Stimulated activated CD8-positive, alpha-beta memory T cell treated with anti-CD3 and anti-CD28 coated beads, Interleukin-4, amount 100 ng/mL, for 4 hours (primary cell): ENCODE measurements at places on chromosomes 2 and 18.

- DNase-seq, result no peak
Observed at GRCh38 chr2:226329180-226329579, 470.4 kb downstream of the IRS1 start.

DNA sequence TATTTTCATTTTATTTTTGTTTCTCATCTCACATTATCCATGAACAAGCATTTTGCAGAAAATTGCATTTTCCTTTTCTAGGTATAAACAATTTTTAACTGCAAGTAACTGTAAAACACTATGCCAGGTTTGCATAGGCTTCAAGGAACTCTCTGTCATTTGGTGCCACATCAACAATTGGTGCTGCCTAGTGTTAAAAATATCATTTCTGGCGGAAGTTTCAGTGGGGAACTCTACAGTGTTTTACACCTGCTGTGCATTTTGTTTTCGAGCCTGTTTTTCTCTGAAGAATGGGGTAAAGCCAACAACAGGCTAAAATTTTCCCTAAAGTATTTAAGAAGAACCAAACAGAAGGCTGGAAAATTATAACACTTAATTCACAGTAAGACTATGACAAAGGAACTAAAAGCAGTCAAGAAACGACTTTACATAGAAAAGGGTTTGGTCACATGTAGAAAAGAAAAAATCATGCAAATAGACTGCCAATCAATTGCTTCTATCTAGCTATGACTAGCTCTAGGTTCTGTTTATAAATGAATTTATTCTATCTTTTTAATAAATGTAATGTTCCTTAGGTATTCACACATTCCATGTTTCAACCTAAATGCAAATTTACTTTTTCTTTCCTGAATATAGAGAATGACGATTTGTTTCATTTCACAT, 21.4 kb upstream of the FRZB start:
- no peak for DNase-seq

- DNase-seq, result no peak
Observed at GRCh38 chr2:136135921-136136906, 18.3 kb upstream of the CXCR4 start.

GRCh38 chr2:134137182-134137611, 116.7 kb upstream of the MGAT5 start:
- no peak for DNase-seq

DNA sequence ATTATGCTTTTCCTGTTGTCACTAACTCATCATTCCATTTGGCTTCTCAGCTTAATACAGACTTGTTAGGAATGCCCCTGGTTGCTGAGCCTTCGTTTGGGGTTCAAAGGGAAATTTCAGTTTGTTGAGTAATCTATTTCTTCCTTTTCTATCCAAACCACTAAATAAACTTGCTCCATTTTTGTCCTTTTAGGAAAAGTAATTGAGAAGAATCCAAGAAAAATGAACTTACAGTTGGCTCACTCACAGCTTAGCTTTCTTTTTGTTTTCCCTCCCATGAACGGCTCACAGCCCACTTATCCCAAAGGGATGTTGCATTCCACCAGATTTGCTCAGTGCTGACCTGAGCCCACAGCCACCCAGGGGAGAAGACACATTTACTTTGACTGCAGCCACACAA, 73.9 kb downstream of the SOX11 start:
- DNase-seq, result no peak

DNA sequence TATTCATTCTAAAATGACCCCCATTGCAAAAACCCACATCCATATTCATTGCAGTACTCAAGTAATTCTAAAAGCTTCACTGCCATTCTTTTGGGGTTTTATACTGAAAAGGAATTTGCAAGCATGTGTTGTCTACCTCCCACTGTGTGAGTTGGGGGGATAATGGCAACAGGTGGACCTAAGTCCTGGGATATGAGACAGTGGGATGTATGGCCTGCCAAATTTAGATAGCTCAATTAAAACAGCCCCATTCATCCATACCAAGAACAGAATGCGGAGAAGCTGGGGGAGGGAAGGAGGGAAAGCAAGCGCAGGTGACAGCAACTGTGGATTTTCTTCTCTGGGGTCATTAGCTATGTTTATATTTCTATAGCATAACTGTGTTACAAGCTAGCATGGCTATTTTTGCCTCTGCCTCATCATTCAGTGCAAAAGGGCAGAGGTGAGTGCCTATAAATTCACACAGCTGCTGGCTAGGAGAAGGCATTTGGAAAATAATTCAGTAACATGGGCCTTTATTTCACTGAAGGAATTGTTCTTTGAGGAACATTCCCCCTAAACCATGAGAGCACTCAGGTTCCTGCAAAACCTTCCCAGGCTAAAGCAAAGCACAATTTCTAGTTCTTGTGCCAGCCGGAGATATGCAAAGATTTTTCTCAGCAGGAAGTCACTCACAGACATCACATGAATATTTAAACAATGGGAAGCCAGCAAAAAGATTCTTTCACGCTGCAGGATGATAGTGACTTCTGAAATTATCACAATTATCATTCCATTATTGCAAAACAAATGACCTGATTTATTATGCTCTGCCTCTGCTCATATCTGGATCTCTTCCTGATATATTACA, 393.9 kb upstream of the ACVR2A start:
- no peak for DNase-seq

GRCh38 chr2:9271091-9271490, 64.5 kb downstream of the ASAP2 start:
- no peak for DNase-seq

DNA sequence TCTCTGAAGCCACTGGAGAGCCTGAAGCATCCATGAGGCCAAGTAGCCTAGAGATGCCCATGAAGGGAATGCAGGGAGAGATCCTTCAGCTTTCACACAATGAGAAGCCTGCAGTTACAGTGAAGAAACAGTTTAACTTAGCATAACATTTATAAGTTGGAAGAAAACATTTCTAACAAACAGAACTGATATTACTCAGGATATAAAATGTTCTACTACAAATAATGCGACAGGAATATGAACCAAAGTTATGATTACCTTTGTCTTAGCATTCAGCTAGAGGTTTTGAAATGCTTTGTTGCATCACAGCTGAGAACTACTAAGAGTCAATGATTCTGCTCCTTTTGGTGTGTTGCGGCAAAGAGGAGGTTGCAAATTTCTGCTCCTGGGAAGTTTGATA, 6.9 kb upstream of the KYNU start:
- DNase-seq, result no peak

- no peak for DNase-seq
Observed at GRCh38 chr2:85353876-85354285, 447 bp downstream of the RETSAT start.
